BJ (cell line): ENCODE measurements at places on chromosomes 6 and 20.

- peak; percentile 95 for DNase-seq
Observed at GRCh38 chr20:13852306-13852705, 67.5 kb downstream of the NDUFAF5 start.

GRCh38 chr6:142984386-142984785 is 39.4 kb upstream of the HIVEP2 start:
- DNase-seq = no peak

- DNase-seq = no peak
Observed at GRCh38 chr6:106882601-106883518, 91.7 kb downstream of the CD24 start.

DNA sequence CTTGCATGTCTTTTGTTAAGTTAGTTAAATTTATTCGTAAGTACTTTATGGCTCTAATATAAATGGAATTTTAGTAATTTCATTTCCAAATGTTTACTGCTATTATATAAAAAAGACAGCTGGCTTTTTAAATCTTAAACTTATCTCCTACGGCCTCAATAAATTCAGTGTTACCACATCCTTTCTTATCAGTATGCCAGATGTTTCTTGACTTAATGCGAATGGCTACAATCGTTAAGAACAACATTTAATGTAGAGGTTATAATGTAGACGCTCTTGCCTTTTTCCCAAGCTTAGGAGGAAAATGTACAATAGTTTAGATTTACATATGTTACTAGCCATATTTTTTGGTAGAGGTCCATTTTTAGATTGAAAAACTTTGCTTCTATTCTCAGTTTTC is 659.4 kb downstream of the TENT5A start:
- no peak for DNase-seq

DNA sequence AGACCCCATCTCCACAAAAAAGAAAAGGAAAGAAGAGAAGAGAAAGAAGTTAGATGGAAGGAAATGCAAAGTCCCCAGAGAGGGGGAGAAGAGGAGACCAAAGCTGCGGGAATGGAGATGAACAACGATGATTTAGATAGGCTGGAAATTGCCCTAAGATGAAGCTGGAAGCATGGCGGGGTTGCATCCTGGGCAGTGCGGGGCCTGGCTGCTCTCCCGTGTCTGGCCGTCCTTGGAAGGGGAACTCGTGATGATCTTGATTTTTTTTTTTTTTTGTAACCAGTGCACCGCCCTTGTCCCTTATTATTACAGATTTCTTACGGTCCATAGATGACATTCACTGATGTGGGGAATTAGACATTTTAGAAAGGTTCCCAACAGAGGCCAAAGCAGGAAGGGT is 276.5 kb downstream of the CDH4 start:
- no peak for DNase-seq

GRCh38 chr6:155408981-155409380 is 46.7 kb downstream of the NOX3 start:
- no peak for DNase-seq

GRCh38 chr6:144675231-144675861 is 390.2 kb downstream of the UTRN start:
- no peak for DNase-seq

DNA sequence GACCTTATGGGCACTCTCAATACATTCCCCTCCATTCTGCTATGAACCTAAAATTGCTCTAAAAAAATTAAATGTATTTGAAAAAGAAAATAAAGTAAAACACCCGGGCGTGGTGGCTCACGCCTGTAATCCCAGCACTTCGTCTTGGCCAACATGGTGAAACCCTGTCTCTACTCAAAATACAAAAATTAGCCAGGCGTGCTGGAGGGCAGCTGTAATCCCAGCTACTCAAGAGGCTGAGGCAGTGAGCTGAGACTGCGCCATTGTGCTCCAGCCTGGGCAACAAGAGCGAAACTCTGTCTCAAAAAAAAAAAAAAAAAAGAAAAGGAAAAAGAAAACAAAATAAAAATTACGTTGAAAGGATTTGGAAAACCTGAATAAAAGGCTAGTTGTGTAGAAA is 60.5 kb downstream of the CD164 start:
- DNase-seq = no peak

DNA sequence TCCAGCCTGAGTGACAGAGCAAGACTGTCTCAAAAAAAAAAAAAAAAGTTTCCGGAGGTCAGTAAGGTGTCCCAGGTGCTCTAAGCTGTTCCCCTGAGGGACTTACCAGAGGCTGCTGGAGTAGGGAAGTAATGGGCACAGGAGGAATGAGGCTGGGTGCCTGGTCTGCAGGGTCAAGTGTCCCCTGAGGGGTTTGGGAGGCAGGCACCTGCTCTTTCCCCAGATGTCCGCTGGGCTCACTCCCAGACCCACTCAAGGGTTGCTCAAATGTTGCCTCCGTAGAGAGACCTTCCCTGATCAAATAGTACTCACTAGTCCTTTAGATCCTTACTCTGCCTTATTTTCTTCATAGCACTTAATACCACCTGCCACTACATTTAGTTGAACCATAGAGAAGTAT is 5.4 kb upstream of the MAPK13 start:
- no peak for DNase-seq

DNA sequence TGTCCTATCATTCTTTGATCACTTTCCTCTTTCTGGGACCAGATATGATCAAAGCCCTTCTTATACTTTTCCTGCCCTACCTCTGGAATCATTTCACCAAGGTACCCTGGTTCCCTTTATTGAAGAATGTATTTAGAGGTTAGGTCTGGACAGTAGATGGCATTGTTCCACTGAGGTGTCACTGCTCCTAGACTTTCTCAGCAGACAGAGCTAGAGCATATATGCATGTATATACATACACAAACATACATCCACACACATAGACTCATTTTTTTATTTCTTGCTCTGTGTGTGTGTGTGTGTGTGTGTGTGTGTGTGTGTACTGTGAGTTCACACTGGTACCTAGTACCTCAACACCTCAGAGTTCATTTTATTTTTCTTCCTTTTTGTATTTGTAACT is 40.9 kb downstream of the PTPRA start:
- DNase-seq = no peak
